Activated T-helper 2 cell treated with anti-CD3 and anti-CD28 coated beads, Interferon-gamma antibody, Interleukin-2, Interleukin-4, amounts not matched to agents 10 μg/mL and 5 μg/mL and 100 μg/mL, durations not matched to agents 14 hours and 24 hours and 36 hours (primary cell): ENCODE measurements at places on chromosomes 2 and 18. TPM values are rescaled to one million over a fixed set of nuclear protein-coding genes. Genes with fewer than 3 reads are reported as not detected.

DNA sequence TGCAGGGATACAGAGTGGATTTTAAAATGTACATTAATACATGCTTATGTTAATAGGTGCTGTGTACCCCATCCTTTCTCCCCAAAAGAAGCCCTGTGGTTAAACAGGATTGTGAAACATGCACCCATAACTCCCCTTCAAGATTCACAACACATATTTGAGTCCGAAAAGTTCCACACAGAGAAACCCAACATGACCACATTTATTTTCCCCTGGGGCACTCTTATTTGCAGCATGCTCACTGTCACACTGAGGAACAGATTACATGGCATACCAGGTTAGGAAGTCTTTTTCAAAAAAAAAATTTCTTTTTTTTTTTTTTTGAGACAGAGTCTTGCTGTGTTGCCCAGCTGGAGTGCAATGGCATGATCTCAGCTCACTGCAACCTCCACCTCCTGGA is 67.7 kb upstream of the COL5A2 start:
- DNase-seq, result no peak
- no peaks in the 10 kb centered on the region for H3K36me3 ChIP-seq
- no peaks in the 10 kb centered on the region for H3K4me1 ChIP-seq
- no peak overlapping the region for H3K4me3 ChIP-seq

Gene CASP10
- total RNA-seq, result 14.3 and 17.3 TPM in 2 replicates

Gene FN1
- 4.5 and 6.3 TPM in 2 replicates for total RNA-seq

DNA sequence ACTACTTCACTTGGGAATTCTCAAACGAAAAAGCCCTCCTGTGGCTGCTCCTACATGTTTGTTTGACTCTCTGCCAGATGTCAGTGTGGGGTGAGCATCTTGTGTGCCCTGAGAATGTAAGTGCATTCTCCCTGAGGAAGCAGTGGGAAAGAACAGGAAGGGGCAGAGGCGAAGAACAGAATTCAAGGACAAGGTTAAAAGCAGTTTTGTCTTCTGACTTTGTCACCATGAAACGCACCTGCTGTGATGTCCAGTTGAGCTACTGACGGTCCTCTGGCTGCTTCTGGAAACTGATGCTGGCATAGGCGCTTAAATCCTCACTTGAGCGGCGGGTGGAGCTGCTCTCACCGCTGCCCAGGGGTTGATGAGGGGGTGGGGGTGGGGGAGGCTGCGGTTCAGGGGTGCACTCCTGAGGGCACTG is 4.9 kb downstream of the IRS1 start:
- no peak for DNase-seq
- no peak overlapping the region for H3K27ac ChIP-seq
- no peaks in the 10 kb centered on the region for H3K36me3 ChIP-seq

- no peak overlapping the region for H3K4me3 ChIP-seq
- H3K27ac ChIP-seq, result no peak overlapping the region
- DNase-seq, result no peak
- H3K4me1 ChIP-seq, result peaks cover 6% of the 10 kb centered on the region
These were observed 421.6 kb upstream of the ID2 start for GRCh38 chr2:8260213-8260612.

GRCh38 chr2:75315436-75315835 is 116.1 kb upstream of the TACR1 start:
- DNase-seq, result no peak
- H3K4me3 ChIP-seq, result no peak overlapping the region
- no peaks in the 10 kb centered on the region for H3K36me3 ChIP-seq

GRCh38 chr2:193518041-193518817 is 1323.5 kb upstream of the TMEFF2 start:
- H3K4me1 ChIP-seq, result peaks cover 1% of the 10 kb centered on the region
- no peaks in the 10 kb centered on the region for H3K36me3 ChIP-seq
- no peak overlapping the region for H3K27ac ChIP-seq

DNA sequence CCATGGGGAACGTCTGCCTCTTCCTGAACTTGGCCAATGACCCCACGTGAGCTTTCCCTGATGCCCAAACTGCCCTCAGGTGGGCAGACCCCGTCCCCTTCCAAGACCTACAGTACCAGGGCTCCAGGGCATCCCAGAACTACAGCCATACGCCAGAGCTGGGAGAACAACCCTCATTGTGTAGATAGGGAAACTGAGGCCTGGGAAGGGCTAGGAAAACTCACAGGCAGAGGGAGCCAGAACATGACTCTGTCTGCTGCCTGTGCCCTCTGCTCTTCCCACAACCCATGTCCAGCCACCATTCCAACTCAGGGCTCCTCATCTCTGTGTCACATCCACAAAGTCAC is 16.8 kb upstream of the ANKRD53 start:
- peaks cover 3% of the 10 kb centered on the region for H3K4me1 ChIP-seq
- no peak overlapping the region for H3K4me3 ChIP-seq
- H3K36me3 ChIP-seq, result no peaks in the 10 kb centered on the region
- peak; percentile 2 for DNase-seq
- no peak overlapping the region for H3K27ac ChIP-seq

Gene CPO
- not detected in 2 replicates for total RNA-seq

- H3K36me3 ChIP-seq, result peaks cover 41% of the 10 kb centered on the region
- no peak for DNase-seq
- H3K4me3 ChIP-seq, result no peak overlapping the region
These were observed 40.0 kb upstream of the MCM6 start for GRCh38 chr2:135916207-135916606.

Gene UGT1A4
- total RNA-seq, result not detected in 2 replicates

Gene HOXD10
- not detected in 2 replicates for total RNA-seq

DNA sequence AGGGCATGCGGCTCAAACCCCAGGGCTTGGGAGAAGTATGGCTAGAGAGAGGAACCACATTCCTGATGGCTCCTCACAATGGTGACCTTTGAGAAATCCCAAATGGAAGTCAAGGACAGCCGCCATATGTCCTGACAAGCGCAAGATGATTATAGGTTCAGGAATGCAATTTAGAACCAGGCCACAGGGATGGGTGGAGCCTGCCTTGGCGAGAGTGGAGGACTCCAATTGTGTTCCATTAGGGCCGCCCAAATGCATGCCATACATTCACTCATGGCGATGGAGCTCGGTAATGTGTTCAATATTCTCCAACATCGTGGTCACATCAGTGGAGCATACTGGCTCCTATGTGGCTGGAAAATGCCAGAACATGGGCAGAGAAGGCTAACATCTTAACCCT is 662.9 kb upstream of the ID2 start:
- H3K36me3 ChIP-seq, result peaks cover 4% of the 10 kb centered on the region
- H3K27ac ChIP-seq, result no peak overlapping the region
- no peaks in the 10 kb centered on the region for H3K27me3 ChIP-seq
- no peak overlapping the region for H3K4me3 ChIP-seq
- DNase-seq, result no peak

GRCh38 chr2:229610872-229611271 is 103.5 kb downstream of the DNER start:
- no peak overlapping the region for H3K27ac ChIP-seq
- no peaks in the 10 kb centered on the region for H3K4me1 ChIP-seq

DNA sequence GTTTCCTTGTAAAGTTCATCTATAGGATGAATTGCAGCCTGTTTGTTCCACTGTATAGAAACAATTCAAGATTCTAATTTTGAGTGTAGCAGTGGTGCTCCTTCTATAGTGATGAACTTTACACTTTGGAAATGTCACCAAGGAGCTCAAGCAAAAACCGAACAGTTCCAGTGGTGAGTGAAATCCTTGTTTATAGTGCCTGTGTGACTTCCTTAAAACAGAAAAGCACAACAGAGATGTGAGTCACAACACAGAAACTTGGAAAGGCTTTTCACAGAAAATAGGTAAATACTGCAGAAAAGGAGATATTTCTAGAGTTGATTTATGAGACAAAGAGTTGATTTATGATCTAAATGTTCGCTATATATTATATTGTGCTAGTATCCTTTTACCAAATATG is 482.0 kb downstream of the PTPRM start:
- no peak for DNase-seq
- no peaks in the 10 kb centered on the region for H3K27me3 ChIP-seq
- H3K36me3 ChIP-seq, result no peaks in the 10 kb centered on the region
- peaks cover 7% of the 10 kb centered on the region for H3K4me1 ChIP-seq
- no peak overlapping the region for H3K27ac ChIP-seq

Gene ALKAL2
- total RNA-seq, result 16.3 and 17.6 TPM in 2 replicates

Gene GPC1
- total RNA-seq, result 21.9 and 25.6 TPM in 2 replicates

DNA sequence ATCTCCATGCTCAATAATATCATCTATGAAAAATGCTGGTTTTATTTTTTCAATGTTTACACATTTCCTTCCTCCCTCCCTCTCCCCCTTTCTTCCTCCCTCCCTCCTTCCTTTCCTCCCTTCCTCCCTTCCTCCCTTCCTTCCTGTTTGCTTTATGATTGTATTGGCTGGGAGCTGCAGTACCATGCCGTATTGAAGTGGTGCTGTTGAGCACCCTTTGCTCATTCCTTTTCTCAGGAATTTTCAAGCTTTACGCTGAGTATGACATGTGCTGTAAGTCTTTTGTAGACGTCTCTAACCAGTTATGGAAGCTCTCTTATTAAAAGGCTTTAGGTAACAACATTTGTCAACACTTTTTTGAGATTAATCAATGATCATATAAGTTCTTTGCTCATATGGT is 100.4 kb downstream of the SNTG2 start:
- H3K4me1 ChIP-seq, result no peaks in the 10 kb centered on the region
- no peaks in the 10 kb centered on the region for H3K36me3 ChIP-seq
- no peak overlapping the region for H3K27ac ChIP-seq
- H3K4me3 ChIP-seq, result no peak overlapping the region
- no peaks in the 10 kb centered on the region for H3K27me3 ChIP-seq
- no peak for DNase-seq

- H3K36me3 ChIP-seq, result no peaks in the 10 kb centered on the region
- no peak overlapping the region for H3K27ac ChIP-seq
- DNase-seq, result no peak
- no peaks in the 10 kb centered on the region for H3K4me1 ChIP-seq
- peaks cover 3% of the 10 kb centered on the region for H3K27me3 ChIP-seq
These were observed 18.0 kb downstream of the KCNE4 start for GRCh38 chr2:223069988-223070387.

- H3K4me3 ChIP-seq, result no peak overlapping the region
- no peaks in the 10 kb centered on the region for H3K36me3 ChIP-seq
- H3K4me1 ChIP-seq, result no peaks in the 10 kb centered on the region
These were observed 208.1 kb upstream of the RND3 start for GRCh38 chr2:150695451-150696135.

Gene NPHP1
- 1.0 and 2.2 TPM in 2 replicates for total RNA-seq

Gene LANCL1
- 35.0 and 35.1 TPM in 2 replicates for total RNA-seq

DNA sequence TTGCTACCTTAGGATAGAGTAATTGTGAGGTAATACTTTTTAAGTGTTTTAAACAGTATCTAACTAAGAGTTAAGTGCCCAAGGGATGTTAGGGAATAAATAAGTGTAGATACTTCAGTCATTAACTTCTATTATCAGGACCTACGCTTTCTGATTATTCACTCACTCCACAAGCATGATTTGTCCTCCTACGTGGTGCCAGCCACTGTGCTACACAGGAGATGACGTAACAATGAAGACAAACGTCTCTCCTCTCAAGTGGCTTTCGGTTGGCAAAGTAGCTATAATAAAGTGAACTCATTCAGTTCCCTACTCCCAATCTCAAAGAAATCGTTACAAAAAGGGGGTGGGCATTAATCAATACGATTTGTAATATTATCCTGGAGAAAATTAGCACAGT is 100.9 kb upstream of the SETBP1 start:
- H3K27me3 ChIP-seq, result peaks cover 1% of the 10 kb centered on the region
- H3K4me1 ChIP-seq, result no peaks in the 10 kb centered on the region
- no peaks in the 10 kb centered on the region for H3K36me3 ChIP-seq
- no peak overlapping the region for H3K27ac ChIP-seq
- H3K4me3 ChIP-seq, result no peak overlapping the region
- DNase-seq, result no peak

DNA sequence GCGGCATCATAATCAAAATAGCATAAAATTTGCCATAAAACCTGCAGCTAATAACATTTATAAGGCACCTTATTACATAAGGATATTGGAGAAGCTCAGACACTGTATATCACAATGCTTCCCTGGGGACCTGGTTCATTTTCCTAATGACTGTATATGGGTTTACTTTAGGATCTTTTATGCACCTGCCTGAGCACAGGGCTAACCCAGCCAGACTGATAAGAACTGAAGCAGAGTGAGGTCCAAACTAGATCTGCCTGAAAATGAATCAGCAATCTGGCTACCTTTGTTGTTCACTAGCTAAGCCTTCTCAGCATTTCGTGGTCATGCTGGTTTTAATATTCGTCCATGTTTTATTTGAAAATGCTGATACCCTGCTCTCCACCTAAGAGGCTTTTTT is 1922.3 kb upstream of the CELF4 start:
- no peak for DNase-seq
- H3K27ac ChIP-seq, result no peak overlapping the region
- no peak overlapping the region for H3K4me3 ChIP-seq
- no peaks in the 10 kb centered on the region for H3K27me3 ChIP-seq
- H3K4me1 ChIP-seq, result peaks cover 2% of the 10 kb centered on the region

Gene COLEC12
- total RNA-seq, result not detected in 2 replicates

GRCh38 chr2:126802316-126802715 is 96.4 kb upstream of the TEX51 start:
- no peaks in the 10 kb centered on the region for H3K4me1 ChIP-seq
- no peaks in the 10 kb centered on the region for H3K27me3 ChIP-seq
- DNase-seq, result no peak

Gene GDF7
- 0.05 and 0.11 TPM in 2 replicates for total RNA-seq

Gene ATP8B1
- total RNA-seq, result not detected in 2 replicates

Gene TM4SF20
- total RNA-seq, result not detected in 2 replicates

Gene SOX11
- not detected in 2 replicates for total RNA-seq

Gene PLA2R1
- total RNA-seq, result not detected in 2 replicates

GRCh38 chr18:36064027-36064808 is 3.1 kb downstream of the RPRD1A start:
- H3K27me3 ChIP-seq, result no peaks in the 10 kb centered on the region
- H3K27ac ChIP-seq, result no peak overlapping the region
- no peak overlapping the region for H3K4me3 ChIP-seq
- H3K36me3 ChIP-seq, result peaks cover 15% of the 10 kb centered on the region

GRCh38 chr2:27942612-27943547 is 52.4 kb downstream of the BABAM2 start:
- H3K36me3 ChIP-seq, result peaks cover 25% of the 10 kb centered on the region
- H3K4me3 ChIP-seq, result no peak overlapping the region
- H3K4me1 ChIP-seq, result peaks cover 28% of the 10 kb centered on the region
- no peaks in the 10 kb centered on the region for H3K27me3 ChIP-seq
- DNase-seq, result no peak

- no peak for DNase-seq
- H3K27me3 ChIP-seq, result no peaks in the 10 kb centered on the region
- no peak overlapping the region for H3K27ac ChIP-seq
- H3K4me1 ChIP-seq, result no peaks in the 10 kb centered on the region
- no peaks in the 10 kb centered on the region for H3K36me3 ChIP-seq
These were observed 506.1 kb upstream of the FAM98A start for GRCh38 chr2:34105006-34105767.

GRCh38 chr2:55403256-55403998 is 16.2 kb downstream of the CCDC88A start:
- H3K36me3 ChIP-seq, result no peaks in the 10 kb centered on the region
- H3K4me3 ChIP-seq, result no peak overlapping the region

- H3K4me3 ChIP-seq, result no peak overlapping the region
- peaks cover 13% of the 10 kb centered on the region for H3K27me3 ChIP-seq
- no peaks in the 10 kb centered on the region for H3K36me3 ChIP-seq
- no peaks in the 10 kb centered on the region for H3K4me1 ChIP-seq
- H3K27ac ChIP-seq, result no peak overlapping the region
- DNase-seq, result no peak
These were observed 21.3 kb upstream of the TAF1B start for GRCh38 chr2:9821805-9822445.

Gene ANKRD44
- total RNA-seq, result 107 and 120 TPM in 2 replicates

Gene ICA1L
- 6.2 and 8.0 TPM in 2 replicates for total RNA-seq
